NB4 (cell line): ENCODE measurements at places on chromosomes 2 and 18.

DNA sequence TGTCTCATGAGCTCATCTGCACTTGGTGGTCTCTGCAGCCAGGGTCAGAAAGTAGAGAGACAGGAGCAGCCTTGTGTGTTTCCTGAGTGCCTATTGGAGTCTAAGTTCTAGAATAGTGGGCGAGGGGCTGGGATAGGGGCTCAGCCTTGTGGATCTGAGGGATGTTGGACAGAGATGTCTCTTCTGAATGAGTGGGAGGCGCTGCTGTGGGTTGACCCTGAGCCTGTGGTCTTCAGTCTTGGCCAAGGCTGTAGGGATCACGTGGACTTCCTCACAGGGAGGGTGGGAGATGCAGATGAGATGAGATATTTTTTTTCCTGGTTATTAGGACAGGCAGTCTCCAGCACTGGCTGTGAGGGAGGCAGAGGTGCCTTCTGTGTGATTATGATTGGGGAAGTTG is 61.8 kb downstream of the RNF144A start:
- peak; percentile 9 for DNase-seq

- no peak for DNase-seq
These were observed 101.2 kb downstream of the ZNF407 start for GRCh38 chr18:74698881-74699280.

DNA sequence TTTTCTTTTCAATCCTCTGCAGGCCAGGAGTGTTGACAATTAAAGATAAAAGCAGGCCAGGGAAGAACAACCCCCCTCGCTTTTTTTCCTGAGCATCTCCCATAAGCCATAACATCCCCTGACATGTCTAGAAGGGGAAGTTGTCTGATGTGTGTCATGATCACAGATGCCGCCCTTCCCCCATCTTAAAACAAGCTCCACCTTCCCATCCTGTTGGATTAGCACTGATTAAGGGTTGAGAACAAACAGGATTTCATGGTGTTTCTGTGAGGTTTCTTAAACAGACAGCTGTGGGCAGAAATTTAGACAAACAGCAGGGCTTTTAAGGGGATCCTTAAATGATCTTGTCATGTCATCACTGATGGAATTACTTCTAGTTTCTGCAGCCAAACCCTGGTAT is 59.4 kb upstream of the UPP2 start:
- peak; percentile 15 for DNase-seq

DNA sequence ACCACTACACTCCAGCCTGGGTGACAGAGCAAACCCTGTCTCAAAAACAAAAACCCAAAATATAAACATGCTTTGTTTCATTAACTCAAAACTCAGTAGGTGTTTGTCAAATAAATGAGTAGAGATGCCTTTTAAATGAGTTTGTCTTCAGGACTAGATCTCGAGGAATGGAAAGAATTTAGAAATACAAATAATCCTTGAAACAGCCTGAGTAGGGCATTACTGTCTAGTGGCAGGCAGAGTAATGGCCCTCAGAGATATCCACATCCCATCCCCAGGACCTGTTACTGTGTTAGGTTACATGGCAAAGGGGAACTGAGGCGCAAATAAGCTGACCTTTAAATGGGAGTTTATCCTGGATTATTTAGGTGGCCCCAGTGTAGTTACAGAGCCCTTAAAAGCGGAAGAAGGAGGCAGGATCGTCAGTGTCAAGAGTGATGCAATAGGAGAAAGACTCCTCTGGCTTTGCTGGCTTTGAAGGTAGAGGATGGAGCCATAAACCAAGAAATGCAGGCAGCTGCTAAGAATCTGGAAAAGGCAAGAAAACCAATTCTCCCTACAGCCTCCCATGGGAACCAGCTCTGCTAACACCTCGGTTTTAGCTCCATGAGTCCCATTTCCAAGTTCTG is 63.0 kb downstream of the CABLES1 start:
- DNase-seq: no peak

DNA sequence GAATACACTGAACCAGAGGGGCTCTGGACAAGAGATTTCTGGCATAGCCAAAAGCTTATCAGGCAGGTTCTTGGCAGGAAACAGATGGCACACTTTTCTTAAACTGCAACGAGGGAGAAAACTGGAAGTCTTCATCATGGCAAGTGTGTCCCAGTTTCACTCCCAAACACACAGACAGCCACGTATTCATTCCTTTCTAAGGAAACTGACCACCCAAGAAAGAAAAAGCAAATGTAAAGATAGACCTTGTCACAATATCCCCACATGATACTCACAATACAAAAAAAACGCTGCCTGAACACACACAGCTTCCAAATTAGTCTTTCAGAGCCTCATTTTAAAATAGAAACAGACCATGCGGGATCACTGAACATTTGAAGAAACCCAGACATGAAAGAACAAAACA is 40.6 kb upstream of the RTTN start:
- DNase-seq: no peak

DNA sequence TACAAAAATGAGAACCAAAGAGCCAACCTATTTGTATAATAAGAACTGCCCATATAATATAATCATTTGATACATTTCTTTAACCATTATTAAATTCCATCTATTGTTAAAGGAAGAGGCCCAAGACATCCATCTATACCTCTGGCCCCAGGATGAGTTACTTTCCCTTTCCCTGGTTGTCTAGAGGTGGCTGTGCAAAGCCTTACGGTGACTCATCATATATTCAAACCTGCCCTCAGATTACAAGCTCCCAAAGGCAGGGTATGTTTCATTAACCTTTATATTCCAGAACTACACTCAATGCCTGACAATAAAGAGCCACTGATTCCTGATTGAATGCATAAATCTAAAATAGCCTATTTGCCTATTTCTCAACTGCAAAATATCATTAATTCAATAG is 105.8 kb upstream of the PID1 start:
- no peak for DNase-seq

GRCh38 chr2:115573756-115574155 is 1131.3 kb downstream of the DPP10 start:
- DNase-seq: no peak

GRCh38 chr2:25853038-25853638 is 25.1 kb downstream of the ASXL2 start:
- DNase-seq: peak; percentile 61

DNA sequence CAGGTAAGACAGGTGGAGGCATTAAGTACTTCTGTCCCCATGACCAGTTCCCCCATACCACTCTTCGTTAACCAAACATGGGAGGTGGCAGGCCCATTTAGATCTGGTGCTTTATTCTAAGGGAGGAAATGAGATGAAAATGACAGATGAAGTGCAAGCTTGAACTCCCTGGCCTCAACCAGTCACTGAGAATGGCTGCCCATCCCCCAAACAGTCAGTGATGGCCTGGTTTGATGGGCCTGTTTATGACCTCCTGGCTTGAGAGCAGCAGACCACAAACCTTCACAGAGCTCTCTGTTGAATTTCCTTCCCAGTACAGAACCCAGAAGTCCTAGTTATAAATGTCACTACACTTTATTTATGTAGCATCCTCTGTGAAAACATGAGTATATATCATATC is 31.1 kb downstream of the EPAS1 start:
- no peak for DNase-seq

- DNase-seq: no peak
These were observed 14.3 kb downstream of the CCDC150 start for GRCh38 chr2:196653843-196654242.

DNA sequence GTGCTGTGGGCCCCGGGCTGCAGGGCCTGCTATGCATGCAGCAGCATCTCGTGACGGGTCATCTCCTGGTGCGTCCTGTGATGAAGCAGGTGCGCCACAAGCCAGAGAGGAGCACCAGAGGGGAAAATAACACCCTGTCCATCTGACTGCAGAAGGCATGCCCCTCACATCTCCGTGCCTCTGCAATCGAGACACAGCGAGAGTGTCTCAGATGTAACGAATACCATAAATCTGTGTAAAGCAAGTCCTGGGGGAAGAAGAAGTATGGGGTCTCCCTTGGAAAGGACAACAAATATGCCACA is 137.5 kb downstream of the PTGR3 start:
- no peak for DNase-seq

DNA sequence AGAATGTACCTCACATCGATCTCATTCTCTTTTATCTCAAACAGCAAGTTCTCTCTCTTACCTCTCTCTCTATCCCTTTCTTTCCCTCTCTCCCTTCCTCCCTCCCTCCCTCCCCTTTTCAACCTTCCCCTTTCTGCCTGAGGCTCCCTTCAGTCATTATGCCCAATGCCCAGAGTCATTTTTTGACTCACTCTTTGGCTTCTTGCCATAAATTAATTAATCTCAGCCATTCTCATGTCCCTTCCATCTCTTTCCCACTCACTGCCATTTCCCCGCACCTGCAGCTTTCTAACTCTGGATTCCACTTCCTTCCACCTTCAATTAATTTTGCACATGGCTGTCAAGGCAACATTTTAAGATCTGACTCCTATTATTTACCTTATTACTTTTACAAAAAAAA is 60.1 kb downstream of the EVA1A start:
- DNase-seq: no peak

GRCh38 chr2:138157372-138157771 is 193.1 kb downstream of the HNMT start:
- no peak for DNase-seq

DNA sequence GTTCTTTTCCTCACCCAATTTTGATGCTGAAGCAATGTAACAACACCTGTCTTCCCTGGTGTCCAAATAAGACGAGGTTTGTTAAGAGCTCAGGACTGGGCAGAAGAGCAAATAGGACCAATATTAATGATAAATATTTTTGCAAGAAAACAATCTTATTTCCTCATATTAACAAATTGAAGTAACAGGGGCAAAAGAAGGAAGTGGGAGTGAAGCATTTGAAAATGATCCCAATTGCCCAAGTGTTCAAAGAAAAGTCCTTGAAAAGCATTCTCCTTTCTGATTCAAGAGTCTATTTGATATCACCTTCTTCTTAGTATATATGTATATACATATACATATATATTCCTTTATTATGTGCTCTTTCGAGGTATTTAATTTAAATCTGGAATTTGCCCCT is 418.8 kb downstream of the ARHGAP15 start:
- DNase-seq: no peak

- no peak for DNase-seq
These were observed 1317.4 kb upstream of the CDH2 start for GRCh38 chr18:29494371-29494770.

- no peak for DNase-seq
These were observed 32.9 kb downstream of the CYP27C1 start for GRCh38 chr2:127187081-127187775.

- no peak for DNase-seq
These were observed 15.2 kb upstream of the TMEM37 start for GRCh38 chr2:119416299-119416923.

GRCh38 chr2:68282811-68283418 is 30.6 kb upstream of the PPP3R1 start:
- DNase-seq: peak; percentile 57

GRCh38 chr2:162123806-162124758 is 28.0 kb downstream of the GCG start:
- peak; percentile 66 for DNase-seq

DNA sequence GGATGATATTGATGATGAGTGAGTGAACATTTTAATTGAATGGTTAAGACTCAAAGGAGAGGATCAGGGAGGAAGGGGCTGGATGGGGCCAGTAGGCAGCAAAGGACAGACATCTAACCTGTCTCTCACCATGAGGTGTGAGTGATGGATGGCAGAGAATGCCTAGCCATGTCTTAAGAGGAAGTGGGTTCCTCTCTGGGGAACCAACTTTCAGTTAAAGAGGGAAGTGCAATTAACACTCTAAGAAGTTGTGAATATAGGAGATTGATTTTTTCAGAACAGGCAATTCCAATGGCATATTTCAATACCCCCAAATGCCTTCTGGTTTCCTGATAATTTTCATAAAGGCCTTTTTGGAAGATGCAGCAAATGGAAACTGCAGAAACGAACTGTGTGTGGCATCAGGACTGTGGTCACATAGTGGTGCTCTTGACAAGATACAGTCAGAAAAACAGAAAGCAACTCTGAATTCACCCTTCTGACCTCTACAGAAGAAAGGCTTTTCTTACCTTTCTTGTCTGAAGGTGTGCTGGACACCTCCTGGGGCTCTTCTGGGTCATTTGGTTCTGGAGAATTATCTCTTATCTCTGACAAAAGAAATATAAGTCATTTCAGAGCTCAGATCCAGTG is 10.2 kb downstream of the SP110 start:
- DNase-seq: peak; percentile 83

- peak; percentile 85 for DNase-seq
These were observed 153.7 kb downstream of the TGIF1 start for GRCh38 chr18:3603421-3604234.

DNA sequence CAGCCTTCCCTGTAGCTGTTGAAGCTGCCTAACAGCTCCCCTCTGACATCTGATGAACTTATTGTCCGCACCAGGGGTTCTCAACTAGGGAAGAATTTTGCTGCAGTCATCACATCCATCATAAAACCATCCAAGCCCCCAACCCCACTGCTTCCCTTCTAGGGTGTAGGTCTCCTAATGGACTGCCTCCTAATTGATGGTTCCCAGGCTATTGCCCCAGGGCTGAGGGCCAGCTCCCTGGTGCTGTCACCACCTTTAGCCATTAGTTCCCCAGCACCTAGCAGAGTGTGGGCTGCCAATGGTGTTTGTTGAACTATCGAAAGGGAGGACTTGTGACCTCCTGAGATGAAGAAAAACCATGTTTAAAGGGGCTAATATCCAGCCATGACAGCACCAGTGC is 125.9 kb downstream of the NCKAP5 start:
- DNase-seq: no peak

DNA sequence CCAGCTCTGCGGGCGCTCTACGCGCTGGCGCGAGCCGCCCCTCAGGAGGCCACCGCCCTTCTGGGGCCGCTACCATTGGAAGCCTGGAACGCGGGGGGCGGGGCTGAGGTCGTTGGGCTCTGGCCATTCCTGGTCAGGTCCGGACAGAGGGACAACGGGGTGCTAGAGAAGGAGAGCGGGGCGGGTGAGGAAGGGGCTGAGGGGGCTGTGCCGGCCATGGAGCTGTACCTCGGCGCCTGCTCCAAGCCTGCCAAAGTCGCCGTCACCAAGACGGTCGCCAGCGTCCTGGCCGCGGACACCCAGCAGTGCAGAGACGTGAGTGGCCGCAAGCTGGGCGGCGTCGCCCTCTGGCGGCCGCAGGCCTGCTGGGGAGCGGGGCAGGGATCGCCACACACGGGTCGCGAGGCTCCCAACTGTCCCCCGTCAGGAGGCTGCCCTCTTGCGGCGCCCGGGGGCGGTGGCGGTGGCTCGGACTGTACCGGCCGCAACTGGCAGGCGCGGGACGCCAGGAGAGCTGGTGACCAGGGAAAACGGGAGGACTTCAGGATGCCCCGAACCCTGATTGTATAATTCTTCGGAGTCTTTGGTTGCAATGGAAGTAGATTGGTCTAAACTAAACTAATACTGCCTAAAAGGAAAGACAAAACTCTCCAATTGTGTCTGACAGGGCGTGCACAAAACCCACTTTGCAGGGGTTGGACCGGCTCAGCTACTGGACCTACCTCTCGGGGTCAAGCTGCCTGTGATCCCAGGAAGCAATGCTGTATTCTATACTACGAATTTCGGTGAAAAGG is at the start of gene FSIP2:
Gene FSIP2, plus strand, starts transcription at position 126 of the 794 bp plus-strand sequence. Its CDS starts 91 bp downstream, at position 217.
- DNase-seq: peak; percentile 63

- DNase-seq: no peak
These were observed 48.2 kb downstream of the ADI1 start for GRCh38 chr2:3470856-3471737.
